Fibroblast of lung (primary cell): ENCODE measurements at places on chromosomes 7 and 10. TPM values are rescaled to one million over a fixed set of nuclear protein-coding genes. Genes with fewer than 3 reads are reported as not detected.

DNA sequence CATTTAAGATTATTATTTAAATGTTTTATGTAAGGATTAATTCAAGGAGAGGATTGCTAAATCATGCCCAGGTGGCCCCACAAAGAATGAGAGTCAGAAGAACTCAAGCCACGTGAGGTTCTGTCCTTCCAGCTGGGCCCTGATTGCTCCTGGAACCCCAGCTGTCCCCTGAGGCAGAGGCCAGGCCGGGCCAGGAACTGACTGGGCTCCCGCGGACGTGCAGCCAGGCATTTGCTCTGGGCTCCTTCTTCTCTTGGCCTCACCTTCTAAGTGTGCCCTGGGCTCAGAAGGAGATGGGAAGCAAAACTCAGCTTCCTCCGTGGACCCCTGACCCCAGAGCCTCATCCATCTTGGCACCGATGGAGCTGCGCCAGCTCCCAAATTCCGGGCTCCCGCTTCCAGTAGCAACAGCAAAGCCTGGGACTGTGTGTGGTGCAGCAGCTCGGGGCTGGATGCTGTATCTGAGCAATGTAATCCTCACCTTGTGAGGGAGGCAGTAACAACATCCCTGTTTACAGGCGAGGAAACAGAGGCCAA lies 250.6 kb upstream of the PPP2R2D start:
- H3K4me1 ChIP-seq, result no peaks in the 10 kb centered on the region
- no peak overlapping the region for H3K4me3 ChIP-seq
- no peaks in the 10 kb centered on the region for H3K27me3 ChIP-seq
- no peak overlapping the region for H3K27ac ChIP-seq
- DNase-seq, result no peak
- no peaks in the 10 kb centered on the region for H3K36me3 ChIP-seq

GRCh38 chr10:122130474-122131110 lies 140.5 kb upstream of the BTBD16 start:
- no peak overlapping the region for H3K4me3 ChIP-seq
- no peaks in the 10 kb centered on the region for H3K36me3 ChIP-seq
- peaks cover 10% of the 10 kb centered on the region for H3K4me1 ChIP-seq
- H3K27me3 ChIP-seq, result no peaks in the 10 kb centered on the region

GRCh38 chr7:51308696-51309095 lies 7.9 kb downstream of the COBL start:
- DNase-seq, result no peak
- no peaks in the 10 kb centered on the region for H3K27me3 ChIP-seq
- H3K36me3 ChIP-seq, result no peaks in the 10 kb centered on the region
- H3K4me3 ChIP-seq, result no peak overlapping the region
- H3K27ac ChIP-seq, result no peak overlapping the region

GRCh38 chr10:86083664-86084175 lies 282.9 kb downstream of the GRID1 start:
- H3K4me3 ChIP-seq, result no peak overlapping the region
- no peak for DNase-seq
- no peaks in the 10 kb centered on the region for H3K27me3 ChIP-seq
- no peaks in the 10 kb centered on the region for H3K36me3 ChIP-seq

DNA sequence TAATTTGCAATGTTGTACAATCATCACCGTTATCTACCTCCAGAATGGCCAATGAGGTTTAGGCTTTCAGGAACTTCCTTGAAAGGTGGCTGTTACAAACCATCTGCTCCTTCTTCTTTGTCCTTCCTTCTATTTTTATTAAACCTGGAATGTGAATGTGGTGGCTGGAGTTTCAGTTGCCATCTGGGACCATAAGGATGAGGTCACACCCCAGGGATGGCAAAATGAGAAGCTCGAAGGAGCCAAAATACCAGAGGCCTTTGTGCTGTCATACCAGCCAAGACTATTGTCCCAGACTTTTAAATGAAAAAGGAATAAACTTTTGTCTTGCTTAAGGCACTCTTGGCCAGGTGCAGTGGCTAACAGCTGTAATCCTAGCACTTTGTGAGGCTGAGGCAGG lies 30.9 kb upstream of the LMTK2 start:
- H3K27me3 ChIP-seq, result no peaks in the 10 kb centered on the region
- no peaks in the 10 kb centered on the region for H3K4me1 ChIP-seq
- no peaks in the 10 kb centered on the region for H3K36me3 ChIP-seq
- H3K4me3 ChIP-seq, result no peak overlapping the region
- DNase-seq, result no peak

The HGF gene
- 108 and 243 TPM in 2 replicates for total RNA-seq

The SPDYE18 gene
- 0.50 and 0.51 TPM in 2 replicates for total RNA-seq

The OR2A5 gene
- not detected in 2 replicates for total RNA-seq
